CD8-positive, alpha-beta memory T cell (primary cell): ENCODE measurements at places on chromosomes 4 and X.

DNA sequence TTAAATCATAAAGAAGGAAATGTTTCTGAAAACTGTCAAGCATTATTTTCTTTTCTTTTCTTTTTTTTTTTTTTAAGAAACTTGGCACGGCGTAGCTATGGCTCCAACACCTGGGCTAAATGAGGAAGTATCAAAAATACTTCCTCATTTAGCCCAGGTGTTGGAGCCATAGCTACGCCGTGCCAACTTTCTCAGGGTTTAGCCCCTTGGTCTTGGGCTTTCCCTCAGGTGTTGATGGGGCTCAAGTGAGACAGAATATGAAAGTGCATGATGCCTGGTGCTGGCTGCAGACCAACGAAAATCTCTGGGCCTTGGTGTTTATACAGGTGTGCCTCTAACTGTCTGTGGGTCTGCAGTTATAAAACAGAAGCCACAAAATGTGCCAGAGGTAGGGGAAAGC is 132.7 kb downstream of the ARHGAP24 start:
- DNase-seq: no peak

DNA sequence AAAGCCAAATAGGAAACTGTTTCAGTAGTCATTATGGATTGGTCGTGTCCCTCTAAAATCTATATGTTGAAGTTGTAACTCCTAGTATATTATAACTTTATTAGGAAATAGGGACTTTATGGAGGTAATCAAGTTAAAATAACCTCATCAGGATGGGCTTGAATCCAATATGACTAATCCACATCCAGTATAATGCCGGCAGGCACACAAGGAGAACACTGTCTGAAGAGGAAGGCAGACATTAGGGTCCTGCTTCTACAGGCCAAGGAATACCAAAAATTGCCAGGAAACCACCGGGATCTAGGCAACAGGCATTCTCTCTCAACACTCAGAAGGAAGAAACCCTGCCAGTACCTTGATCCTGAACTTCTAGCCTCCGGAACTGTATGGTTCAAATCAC is 130.3 kb downstream of the ATP10D start:
- DNase-seq: no peak

DNA sequence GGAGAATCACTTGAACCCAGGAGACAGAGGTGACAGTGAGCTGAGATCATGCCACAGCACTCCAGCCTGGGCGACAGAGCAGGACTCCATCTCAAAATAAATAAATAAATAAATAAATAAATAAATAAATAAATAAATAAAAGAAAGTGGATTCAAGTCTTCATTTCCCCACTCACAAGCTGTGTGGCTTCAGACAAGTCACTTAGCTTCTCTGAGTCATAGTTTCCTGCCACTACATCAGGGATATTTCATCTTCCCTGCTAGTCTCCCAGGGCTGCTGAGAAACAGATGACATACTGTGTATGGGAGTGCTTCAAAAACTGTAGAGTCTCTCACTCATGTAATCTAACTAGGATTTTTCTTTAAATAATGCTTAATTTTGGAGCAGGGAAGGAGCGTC is 37.2 kb downstream of the TBC1D9 start:
- DNase-seq: no peak

DNA sequence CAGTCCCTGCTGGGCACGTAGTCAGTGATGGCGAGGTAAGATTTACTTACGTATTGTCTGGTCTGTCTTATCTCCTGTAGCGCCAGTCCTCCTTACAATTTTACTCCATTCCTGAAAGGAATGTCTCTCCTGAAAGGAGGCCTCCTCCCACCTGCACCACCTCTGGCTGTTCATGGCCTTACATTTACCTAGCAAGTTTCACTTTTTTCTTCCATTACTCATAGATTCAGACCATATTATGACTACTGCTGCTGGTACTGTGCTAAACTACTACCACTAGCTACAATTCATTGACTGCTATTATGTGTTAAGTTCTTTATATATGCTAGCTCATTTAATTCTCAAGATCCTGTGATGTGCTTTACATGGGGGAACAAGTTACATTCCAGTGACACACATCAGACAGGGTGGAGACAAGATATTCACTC is 189.9 kb downstream of the BMPR1B start:
- no peak for DNase-seq

GRCh38 chr4:42865572-42866189 is 26.8 kb upstream of the GRXCR1 start:
- peak; percentile 44 for DNase-seq
